ENCODE measurements at places on chromosomes 7 and 10. TPM values are rescaled to one million over a fixed set of nuclear protein-coding genes. Genes with fewer than 3 reads are reported as not detected.

Gene OIT3
- total RNA-seq = not detected

Gene LRRD1
- total RNA-seq = not detected

Gene FAM237B
- not detected for total RNA-seq

Gene ZNF804B
- not detected for total RNA-seq

DNA sequence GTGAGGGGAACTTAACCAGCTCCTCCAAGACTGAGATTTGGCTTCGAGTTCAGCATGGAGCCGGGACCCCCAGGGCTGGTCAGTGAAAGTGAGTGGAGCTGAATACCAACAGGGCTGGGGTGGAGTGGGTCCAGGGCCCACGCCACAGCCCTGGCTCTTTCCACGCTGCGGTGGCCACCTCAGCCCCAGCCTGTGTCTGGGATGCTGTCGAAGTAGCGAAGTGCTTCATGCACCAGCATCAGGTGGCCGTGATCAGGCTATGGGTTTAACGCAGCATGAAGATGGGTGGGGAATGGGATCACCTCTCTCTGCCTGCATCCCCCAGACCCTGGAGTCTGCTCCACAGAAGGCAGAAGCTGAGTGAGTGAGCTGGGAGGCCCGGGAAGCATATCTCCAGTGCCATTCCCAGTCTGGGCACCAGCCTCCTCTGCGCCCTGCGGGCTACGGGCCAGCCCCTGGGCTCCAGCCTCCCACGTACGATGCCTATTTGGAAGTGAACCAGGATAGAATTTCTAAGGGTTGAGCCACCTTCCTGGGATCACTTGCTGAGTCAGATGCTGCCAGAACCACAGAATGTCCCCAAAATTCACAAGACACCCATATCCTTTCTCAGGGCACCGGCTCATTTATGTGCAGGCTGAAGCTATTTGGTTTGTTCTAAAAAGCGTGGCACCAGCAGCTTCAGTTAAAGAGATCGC lies 131.1 kb upstream of the CHST15 start:
- no peak overlapping the region for H3K27ac ChIP-seq
- no peaks in the 10 kb centered on the region for H3K36me3 ChIP-seq
- H3K27me3 ChIP-seq = peaks cover 2% of the 10 kb centered on the region
- DNase-seq = no peak

DNA sequence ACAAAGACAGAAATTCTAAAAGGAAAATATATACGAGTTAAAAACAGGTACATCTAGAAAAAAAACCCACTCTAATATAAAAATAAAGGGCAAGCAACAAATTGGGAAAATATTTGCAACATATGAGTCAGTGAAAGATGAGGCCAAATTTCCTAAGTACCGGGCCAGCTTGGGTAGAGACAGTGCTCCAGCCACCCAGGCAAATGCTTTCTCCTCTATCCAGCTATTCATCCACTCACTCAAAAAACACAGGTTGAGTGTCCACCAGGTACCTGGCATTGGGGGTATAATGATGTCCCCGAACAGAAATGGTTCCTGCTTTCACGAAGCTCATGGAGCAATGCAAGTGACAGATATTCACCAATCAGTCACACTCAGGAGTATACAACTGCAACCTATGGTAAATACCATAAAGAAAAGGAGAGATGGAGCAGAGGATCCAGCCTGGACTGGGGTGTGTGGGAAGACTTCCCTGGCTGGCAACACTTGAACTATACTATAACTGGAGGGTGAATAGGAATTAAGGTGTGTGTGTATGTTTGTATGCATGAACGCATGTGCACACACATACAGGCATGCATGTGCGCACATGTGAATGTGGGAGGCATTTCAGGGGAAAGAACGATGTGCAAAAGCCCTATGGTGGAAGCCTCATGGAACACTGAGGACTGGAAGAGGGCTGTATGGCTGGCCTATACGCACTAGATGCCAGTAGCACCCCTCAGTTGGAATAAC lies 2.3 kb downstream of the ARHGAP22 start:
- H3K4me3 ChIP-seq = no peak overlapping the region
- H3K27me3 ChIP-seq = 0 out of 2 replicates have a peak, but pooled peaks cover 5% of the 10 kb centered on the region
- 0 out of 2 replicates have a peak, but pooled peaks cover 6% of the 10 kb centered on the region for H3K4me1 ChIP-seq
- no peaks in the 10 kb centered on the region for H3K36me3 ChIP-seq
- H3K27ac ChIP-seq = no peak overlapping the region
- DNase-seq = no peak

- no peaks in the 10 kb centered on the region for H3K27me3 ChIP-seq
- H3K27ac ChIP-seq = no peak overlapping the region
- peak overlapping the region; percentile 23 for H3K4me3 ChIP-seq
- no peak for DNase-seq
- peaks cover 5% of the 10 kb centered on the region for H3K4me1 ChIP-seq
These were observed 35.2 kb upstream of the HSPB1 start for GRCh38 chr7:76267107-76267893.

- no peaks in the 10 kb centered on the region for H3K27me3 ChIP-seq
- no peak for DNase-seq
- peaks cover 17% of the 10 kb centered on the region for H3K4me1 ChIP-seq
- no peak overlapping the region for H3K4me3 ChIP-seq
- H3K27ac ChIP-seq = no peak overlapping the region
These were observed 44.4 kb downstream of the KLHDC10 start for GRCh38 chr7:130114776-130115175.

- peak overlapping the region; percentile 30 for H3K4me3 ChIP-seq
- H3K36me3 ChIP-seq = no peaks in the 10 kb centered on the region
- no peak for DNase-seq
- H3K27ac ChIP-seq = no peak overlapping the region
- no peaks in the 10 kb centered on the region for H3K27me3 ChIP-seq
- H3K4me1 ChIP-seq = 0 out of 2 replicates have a peak, but pooled peaks cover 3% of the 10 kb centered on the region
These were observed 245.6 kb downstream of the SLC25A13 start for GRCh38 chr7:96076350-96076707.

DNA sequence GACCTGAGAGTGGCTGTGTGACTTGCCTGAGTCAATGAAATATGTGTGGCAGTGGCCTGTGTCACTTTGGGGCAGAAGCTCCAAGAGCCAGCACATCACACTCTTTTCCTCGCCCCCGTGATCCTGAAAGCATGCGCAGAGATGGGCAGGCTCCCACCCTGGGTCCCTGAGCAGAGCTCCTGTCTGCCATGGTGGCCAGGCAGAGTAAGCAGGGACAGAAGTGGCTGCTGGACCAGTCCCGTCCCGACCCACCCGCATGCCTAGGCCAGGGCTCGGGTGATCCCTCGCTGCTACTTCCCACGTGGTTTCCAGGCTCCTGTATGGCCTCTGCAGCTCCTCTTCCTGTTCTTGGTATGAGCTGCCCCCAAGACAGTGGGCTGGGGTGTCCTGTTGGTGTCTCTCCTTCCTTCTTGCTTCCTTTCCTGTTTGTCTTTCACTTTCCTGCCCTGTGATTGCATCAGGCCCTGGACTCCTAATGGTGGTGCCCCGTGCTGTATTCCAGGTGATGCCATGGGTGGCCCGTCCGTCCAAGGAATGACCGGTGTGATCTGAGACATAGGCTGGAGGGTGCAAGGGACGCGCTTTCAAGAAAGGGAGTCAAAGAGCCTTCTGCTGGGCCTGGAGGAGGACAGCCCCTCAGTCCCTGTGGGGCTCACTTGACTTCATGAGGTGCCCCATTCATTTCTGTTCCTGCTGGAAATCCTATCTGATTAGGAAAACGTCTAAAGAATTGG lies 71.4 kb upstream of the SHH start:
- H3K4me3 ChIP-seq = no peak overlapping the region
- H3K36me3 ChIP-seq = no peaks in the 10 kb centered on the region
- H3K4me1 ChIP-seq = no peaks in the 10 kb centered on the region
- DNase-seq = peak; percentile 14

DNA sequence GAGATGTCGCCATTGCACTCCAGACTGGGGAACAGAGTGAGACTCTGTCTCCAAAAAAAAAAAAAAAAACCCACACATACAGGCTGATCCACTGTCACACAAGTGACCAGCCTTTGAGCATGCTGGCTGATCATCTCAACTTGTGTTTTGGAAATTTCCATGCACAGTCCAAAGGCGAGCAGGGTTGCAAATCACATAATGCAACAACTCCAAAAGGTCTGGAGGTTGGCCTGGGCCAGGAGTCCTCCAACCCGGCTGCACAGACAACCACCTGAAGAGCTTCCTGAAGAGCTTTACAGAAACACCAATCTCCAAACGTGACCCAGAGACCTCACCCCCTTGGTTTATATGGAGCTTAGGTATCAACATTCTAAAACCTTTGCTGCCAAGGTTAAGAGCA lies 16.4 kb downstream of the PARD3 start:
- H3K4me3 ChIP-seq = no peak overlapping the region
- H3K36me3 ChIP-seq = no peaks in the 10 kb centered on the region
- H3K27me3 ChIP-seq = no peaks in the 10 kb centered on the region
- no peak for DNase-seq

- no peak for DNase-seq
- no peaks in the 10 kb centered on the region for H3K27me3 ChIP-seq
These were observed 91.7 kb downstream of the CYP26A1 start for GRCh38 chr10:93165367-93165766.

- H3K27me3 ChIP-seq = no peaks in the 10 kb centered on the region
- H3K4me3 ChIP-seq = no peak overlapping the region
These were observed 13.9 kb downstream of the GRB10 start for GRCh38 chr7:50768485-50769474.

- no peak overlapping the region for H3K4me3 ChIP-seq
- H3K27ac ChIP-seq = no peak overlapping the region
- H3K36me3 ChIP-seq = no peaks in the 10 kb centered on the region
- H3K27me3 ChIP-seq = no peaks in the 10 kb centered on the region
- no peak for DNase-seq
These were observed 178.0 kb downstream of the NPSR1 start for GRCh38 chr7:34835901-34836600.

DNA sequence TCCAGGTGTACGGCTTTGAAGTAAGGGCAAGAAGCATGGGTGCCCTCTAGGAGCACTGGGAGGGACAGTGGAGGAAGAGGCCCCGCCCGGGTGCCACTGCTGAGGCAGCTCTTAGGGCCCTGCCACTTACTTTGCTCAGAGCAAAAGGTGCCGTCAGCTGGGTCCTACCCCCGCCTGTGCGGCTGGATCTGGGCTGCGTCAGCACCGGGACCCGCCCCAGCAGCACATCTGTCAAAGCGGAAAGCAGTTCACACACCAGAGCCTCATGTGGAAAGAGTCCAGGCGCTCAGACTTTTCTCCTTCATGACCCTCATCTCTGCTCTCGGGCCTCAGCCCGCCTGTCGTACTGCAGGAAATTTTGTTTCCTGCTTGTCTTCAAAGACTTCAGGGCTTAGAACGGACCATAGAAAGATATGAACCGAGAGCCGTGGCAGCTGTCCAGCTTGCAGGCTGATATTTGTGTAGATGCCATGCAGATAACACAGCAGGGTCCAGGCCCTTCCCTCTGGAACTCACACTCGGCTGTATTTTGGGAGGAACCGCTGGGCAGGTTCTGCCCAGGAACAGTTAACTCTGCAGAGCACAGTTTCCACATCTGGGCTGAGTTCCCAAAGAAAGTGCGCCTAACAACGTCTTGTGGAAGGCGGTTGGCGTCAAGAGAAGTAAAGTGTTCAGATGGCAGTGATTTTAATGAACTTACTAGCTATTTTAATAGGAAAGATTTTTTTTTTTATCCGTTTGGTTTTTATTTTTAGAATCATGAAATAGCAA lies 44.3 kb upstream of the PRKAR1B start:
- peaks cover 24% of the 10 kb centered on the region for H3K4me1 ChIP-seq
- peaks cover 2% of the 10 kb centered on the region for H3K36me3 ChIP-seq
- peak; percentile 59 for DNase-seq
- no peaks in the 10 kb centered on the region for H3K27me3 ChIP-seq
- H3K4me3 ChIP-seq = no peak overlapping the region

DNA sequence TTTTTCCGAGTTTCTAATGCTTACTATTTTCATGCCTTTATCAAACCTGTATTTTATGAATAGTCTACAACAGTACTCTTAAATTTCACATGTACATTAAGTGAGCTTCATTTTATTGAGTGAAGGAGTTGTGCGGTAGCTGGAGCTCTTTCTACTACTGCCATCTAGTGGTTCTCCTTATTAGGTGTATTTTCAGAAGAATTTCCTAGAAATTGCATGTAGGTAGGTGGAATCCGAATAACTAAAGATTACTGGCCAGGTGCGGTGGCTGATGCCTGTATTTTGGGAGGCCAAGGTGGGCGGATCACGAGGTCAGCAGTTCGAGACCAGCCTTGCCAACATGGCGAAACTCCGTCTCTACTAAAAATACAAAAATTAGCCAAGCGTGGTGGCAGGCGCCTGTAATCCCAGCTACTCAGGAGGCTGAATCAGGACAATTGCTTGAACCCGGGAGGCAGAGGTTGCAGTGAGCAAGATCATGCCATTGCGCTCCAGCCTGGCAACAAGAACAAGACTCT lies 38.3 kb downstream of the LRRC72 start:
- no peak overlapping the region for H3K27ac ChIP-seq
- H3K4me3 ChIP-seq = no peak overlapping the region

DNA sequence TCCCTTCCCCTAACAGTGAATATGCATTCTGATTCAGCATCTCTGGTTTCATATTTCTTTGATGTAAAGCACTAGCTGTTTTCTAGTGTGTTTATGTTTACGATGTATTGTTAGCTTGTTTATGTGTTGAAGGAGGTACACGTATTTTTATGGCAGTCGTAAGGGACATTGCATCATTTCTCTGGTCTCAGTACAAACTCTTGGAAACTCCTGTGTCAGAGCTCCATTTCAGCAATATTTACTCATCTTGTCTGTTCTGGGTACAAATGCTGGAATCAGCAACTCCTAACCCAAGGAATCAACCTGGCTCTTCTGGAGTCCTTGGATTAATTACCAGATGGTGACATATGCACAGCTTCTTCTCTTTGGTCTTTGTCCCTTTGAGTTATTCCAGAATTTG lies 270.0 kb upstream of the PLXDC2 start:
- no peak for DNase-seq
- no peaks in the 10 kb centered on the region for H3K4me1 ChIP-seq
- no peaks in the 10 kb centered on the region for H3K36me3 ChIP-seq
- H3K27ac ChIP-seq = no peak overlapping the region
- no peaks in the 10 kb centered on the region for H3K27me3 ChIP-seq
- no peak overlapping the region for H3K4me3 ChIP-seq

GRCh38 chr10:17599089-17599488 lies 18.1 kb downstream of the HACD1 start:
- DNase-seq = no peak
- no peaks in the 10 kb centered on the region for H3K27me3 ChIP-seq
- H3K4me1 ChIP-seq = no peaks in the 10 kb centered on the region
- no peaks in the 10 kb centered on the region for H3K36me3 ChIP-seq

DNA sequence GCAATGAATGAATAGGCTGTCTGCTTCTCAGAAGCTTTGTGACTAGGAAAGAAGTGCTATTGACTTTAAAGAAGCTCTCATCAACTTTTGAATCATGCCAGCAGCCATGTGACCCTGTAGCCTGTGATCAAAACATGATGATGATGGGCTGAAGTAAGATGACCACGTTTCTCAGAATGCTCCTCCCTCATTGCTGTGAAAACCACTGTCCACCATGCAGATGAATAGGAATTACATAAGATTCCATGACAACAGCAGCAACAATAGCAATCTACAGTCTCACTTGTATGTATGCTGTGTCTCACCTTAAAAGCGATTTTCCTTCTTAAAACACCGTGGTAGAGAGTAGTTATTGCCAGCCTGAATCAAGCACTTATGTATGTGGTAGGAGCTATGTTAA lies 228.4 kb downstream of the TRIL start:
- H3K4me3 ChIP-seq = no peak overlapping the region
- no peak for DNase-seq
- H3K4me1 ChIP-seq = no peaks in the 10 kb centered on the region
- no peak overlapping the region for H3K27ac ChIP-seq
